ENCODE measurements at places on chromosomes 6 and 20.

- no peak for DNase-seq
These were observed 18.1 kb downstream of the TUBB2B start for GRCh38 chr6:3209114-3210023.

GRCh38 chr6:20866036-20866435 is 331.8 kb downstream of the CDKAL1 start:
- no peak for DNase-seq

DNA sequence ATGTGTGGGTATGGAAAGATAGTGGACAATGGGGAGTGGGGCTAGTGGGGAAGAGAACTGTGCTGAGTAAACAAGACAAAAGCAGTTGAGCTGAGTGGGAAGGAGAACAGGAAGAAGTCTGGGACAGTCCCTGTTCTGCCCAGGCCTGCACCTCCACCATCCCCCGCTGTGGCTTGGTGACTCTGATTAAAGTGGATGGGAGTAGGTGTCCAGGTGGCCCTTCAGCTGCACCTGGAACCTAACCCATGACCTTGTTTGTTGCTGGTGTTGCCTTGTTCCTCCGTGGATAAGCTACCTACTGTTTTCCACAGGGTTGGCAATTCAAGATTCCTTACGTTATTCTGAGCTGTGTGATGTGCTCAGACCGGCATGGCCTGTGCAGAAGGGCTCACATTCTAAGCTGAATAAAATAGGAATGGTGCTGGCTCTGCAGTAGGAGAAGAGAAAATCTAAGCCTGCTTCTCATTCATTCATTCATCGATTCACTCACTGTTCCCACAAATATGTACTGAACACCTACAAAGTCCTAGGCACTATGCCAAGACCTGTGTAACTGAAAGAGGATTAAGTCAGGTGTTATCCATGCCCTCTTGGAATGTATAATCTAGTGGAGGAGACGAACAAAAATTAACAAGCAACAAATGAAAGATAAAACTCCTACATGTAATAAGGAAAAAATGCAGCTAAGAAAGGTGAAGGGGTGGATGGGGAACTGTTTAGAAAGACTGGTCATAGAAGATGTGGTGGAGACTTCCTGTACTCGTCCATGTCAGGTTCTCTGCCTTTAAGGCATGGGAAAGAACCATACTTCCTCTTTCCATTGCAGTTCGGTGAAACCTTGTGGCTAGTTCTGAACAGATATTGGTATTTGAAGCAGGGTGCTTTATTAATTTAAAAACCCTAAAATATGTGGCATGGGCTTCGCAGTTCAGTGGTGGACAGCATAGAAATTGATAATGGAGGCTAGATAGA is 10.1 kb upstream of the CALHM6 start:
- no peak for DNase-seq

GRCh38 chr6:45537539-45537938 is 159.8 kb upstream of the SUPT3H start:
- no peak for DNase-seq

DNA sequence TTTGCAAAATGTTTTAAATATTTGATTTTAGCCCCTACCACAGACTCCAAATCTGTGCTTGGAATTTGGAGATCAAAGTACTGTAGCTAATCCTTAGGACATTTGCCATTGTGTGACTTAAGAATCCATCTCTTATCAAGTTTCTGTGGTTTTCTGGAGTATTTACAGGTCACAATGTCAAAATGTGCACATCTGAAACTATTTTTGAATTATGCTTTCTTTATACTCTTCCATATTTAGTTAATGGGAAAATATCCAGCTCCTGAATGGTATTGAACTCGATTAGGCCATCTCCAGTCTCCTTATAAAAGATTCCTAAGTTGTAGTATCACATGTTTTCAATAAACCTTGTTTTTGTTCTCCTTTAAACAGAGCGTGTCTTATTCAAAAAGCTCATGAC is 162.5 kb downstream of the KHDC1L start:
- no peak for DNase-seq

GRCh38 chr6:138403324-138403800 is 661 bp upstream of the HEBP2 start:
- no peak for DNase-seq

DNA sequence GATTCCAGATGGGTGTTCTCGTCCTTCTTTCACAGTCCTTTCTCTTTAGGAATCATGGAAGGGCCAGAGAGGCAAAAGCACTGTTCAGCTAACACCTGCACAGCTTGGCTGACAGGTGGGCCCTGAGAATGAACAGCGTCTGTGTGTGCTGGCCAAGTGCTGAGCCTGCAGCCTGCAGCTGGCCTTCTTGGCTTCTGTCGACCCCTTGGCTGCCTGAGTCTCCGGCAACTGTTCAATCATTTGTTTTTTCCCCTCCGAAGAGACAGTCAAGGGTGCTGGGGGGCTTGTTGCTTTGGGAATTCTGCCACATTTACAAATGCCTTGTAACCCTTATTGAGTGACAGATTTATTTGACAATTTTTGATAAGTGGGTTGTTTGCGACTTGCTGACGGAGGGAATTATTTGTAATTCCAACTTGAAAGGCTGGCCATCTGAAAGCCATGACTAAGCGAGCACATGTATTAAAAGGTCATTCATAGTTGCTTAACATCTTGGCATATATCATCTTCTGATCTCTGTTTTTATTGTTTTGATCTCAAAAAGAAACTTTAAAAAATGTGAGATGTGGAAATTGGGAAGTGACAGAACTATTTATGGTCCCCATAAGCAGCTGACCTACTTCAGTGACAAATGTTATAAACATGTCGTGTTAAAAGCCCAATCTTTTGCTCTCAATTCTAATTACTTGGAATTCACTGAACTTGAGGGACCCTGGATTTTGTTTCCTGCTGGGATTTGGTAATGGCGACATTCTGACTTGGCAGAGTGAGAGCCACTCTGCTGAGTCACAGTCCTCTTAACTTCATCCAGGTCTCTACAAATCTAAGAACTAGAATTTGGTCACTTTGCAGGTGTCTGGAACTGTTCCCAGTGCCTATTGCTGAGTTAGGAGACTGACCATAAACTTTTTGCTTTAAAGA is 41.9 kb upstream of the FERMT1 start:
- no peak for DNase-seq

DNA sequence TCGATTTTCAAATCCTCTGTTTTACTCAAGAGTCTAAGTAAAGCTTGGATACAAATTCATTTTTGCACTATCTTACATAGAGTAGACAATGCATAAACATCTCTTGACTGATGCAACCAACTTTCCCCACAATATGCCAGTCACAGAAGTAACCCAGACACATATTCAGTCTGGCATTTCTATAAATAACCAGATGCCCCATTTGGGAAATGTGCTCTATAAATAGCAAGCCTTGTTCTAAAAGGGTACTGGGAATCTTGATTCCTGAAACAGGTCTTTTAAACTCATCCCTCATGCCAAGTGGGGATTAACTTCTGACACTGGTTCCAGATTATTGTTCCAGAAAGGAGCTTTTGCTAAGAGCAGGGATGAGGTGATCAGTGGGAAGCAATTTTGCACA is 411.7 kb downstream of the EPM2A start:
- no peak for DNase-seq

GRCh38 chr6:53999088-53999755 is 112.0 kb upstream of the MLIP start:
- no peak for DNase-seq

- no peak for DNase-seq
These were observed 74.6 kb downstream of the INSM1 start for GRCh38 chr20:20442466-20442865.

DNA sequence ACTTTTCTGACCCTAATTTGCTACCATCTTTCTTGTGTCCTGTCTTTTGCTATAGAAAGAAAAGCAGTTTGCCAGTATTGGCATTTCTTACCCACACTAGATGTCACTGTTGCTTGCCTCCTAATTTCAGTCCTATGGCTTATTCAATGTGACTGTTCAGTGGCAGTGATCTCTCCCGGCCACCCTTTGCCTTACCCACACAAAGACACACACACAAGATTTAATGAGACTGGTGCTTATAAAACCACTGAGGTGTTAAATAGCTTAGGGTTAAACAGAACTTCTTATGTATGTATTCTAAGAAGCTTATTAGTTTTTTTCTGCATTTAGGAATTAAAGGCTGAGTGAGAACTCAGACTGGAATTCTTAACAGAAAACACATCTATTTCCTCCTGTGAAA is 233.6 kb upstream of the ASCC3 start:
- no peak for DNase-seq

DNA sequence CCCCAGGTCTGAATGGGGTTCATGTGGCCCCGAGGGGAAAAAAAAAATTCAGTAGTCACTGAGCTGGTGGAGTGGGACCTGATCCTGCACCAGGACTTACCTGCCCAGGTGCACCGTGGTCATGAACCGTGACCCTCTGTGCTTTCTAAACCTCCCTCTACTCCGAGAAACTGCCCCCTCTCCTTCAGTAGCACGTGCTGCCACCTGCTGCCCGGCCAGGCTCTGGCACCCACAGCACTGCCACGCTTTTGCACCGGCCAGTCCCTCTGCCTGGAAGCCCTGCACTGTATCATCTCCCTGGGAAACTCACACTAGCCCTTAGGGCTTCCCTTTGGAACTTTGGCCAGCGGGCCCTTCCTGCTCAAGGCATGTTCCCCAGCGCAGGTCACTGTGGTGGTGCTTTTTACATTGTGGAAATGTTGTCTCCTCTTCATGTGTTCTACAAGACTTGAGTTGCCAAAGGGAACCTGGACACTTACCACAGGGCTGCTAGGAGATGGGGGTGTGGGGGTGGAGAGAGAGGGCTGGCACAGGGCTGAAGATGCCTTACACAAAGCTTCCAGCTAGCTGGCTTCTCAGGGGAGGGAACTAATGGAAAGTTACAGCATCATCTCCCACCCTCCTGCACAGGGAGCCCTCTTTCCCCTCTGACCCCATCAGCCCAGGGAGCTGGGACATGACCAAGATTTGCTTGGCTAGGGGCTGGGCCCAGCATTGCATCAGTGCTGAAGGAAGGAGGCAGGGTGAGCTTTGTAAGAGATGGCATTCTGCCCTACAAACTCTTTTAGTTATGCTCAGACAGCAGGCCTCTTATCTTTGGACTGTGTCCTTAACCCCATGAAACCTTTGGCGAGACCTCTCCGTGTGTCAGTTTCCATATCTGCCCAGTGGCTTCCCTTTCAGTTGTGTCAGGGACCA is 2.5 kb upstream of the PTPRT start:
- DNase-seq = no peak

- DNase-seq = no peak
These were observed 10.7 kb upstream of the TM9SF4 start for GRCh38 chr20:32098786-32099185.

Data from stimulated activated CD8-positive, alpha-beta memory T cell treated with anti-CD3 and anti-CD28 coated beads, Interleukin-4, amount 100 ng/mL, for 4 hours (primary cell).